AG04449 (cell line): ENCODE measurements at places on chromosomes 16 and 17.

DNA sequence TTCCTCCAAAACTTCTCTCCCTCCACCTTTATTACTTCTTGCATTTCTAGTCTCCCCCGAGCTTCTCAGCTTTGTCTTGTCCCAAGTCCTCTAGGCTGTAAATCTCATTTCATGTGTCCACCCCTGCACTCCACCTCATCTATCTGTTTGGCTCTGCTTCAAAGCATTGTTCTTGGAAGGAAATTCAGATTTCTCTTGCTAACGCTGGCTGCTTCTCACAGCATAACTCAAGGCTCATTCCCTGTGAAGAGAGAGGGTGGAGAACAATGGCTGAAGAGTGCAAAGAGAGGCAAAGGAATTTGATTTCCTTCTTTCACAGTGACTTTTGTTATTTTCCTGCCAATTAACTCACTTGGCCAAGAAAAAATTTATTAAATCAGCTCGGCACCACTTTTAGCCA lies 476.5 kb downstream of the TMEM114 start:
- DNase-seq = no peak

DNA sequence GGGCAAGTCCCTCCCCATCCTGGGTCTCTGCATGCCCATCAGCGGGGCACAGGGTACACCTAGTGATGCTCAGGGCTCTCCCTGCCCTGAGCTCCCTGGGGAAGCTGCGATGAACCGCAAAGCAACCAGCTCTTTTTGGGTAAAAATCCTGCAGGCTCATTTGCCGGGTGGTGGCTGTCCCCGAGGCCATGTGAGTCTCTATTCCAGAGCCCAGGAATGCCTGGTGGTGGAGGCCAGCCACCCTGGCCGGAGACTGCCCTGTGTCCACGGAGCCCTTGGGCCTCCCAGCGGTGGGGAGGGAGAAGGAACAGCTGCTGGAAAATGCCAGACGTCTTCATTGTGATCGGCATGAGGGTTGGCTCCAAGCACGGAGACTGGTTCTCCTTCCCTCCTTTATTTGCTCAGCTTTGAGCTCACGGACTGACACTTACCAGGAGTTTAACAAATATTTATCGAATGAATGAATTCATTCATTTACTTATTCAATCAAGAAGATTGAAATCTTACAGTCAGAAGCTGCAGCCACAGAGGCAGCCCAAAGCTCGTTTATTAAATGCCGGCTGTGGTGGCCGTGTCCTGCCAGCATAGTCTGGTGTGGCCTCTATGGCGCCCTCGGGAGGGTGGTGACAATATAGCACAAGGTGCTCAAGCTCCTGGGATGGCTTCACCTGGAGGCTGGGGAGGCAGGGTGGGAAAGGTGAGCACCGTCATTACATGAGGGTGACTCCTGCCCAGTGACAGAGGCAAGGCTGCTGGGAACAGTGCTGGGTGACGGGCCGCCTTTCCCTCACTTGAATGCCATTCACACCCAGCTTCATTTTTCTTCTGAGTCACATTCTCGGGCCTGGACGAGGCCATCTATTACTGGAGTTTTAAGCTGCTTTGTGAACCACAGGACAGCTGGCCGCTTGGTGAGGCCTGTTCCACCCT lies 31.1 kb upstream of the JPH3 start:
- DNase-seq = no peak

- DNase-seq = no peak
These were observed 16.7 kb downstream of the NGFR start for GRCh38 chr17:49511810-49512209.

DNA sequence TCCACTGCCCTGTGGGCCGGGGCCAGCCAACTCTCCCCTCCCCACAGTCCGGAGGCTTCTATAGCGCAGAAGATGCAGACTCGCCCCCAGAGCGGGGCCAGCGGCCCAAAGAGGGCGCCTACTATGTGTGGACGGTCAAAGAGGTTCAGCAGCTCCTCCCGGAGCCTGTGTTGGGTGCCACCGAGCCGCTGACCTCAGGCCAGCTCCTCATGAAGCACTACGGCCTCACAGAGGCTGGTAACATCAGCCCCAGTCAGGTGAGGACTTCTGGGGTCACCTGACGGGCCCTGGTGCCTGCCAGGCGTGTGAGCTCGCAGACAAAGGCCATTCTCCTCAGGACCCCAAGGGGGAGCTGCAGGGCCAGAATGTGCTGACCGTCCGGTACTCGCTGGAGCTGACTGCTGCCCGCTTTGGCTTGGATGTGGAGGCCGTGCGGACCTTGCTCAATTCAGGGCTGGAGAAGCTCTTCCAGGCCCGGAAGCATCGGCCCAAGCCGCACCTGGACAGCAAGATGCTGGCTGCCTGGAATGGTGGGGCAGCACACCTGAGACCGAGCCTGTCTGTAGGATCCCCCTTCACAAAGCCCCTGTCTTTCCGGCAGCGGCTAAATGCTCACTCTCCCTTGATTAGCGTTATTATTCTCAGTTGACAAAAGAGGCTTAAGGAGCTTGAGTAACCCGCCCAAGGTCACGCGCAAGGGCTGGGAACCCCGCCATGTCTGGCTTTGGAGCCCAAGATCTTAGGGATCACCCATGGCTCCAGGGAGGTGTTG lies 3.9 kb downstream of the SPATA20 start:
- DNase-seq = peak; percentile 29

- no peak for DNase-seq
These were observed 20.4 kb downstream of the COTL1 start for GRCh38 chr16:84597528-84597896.

DNA sequence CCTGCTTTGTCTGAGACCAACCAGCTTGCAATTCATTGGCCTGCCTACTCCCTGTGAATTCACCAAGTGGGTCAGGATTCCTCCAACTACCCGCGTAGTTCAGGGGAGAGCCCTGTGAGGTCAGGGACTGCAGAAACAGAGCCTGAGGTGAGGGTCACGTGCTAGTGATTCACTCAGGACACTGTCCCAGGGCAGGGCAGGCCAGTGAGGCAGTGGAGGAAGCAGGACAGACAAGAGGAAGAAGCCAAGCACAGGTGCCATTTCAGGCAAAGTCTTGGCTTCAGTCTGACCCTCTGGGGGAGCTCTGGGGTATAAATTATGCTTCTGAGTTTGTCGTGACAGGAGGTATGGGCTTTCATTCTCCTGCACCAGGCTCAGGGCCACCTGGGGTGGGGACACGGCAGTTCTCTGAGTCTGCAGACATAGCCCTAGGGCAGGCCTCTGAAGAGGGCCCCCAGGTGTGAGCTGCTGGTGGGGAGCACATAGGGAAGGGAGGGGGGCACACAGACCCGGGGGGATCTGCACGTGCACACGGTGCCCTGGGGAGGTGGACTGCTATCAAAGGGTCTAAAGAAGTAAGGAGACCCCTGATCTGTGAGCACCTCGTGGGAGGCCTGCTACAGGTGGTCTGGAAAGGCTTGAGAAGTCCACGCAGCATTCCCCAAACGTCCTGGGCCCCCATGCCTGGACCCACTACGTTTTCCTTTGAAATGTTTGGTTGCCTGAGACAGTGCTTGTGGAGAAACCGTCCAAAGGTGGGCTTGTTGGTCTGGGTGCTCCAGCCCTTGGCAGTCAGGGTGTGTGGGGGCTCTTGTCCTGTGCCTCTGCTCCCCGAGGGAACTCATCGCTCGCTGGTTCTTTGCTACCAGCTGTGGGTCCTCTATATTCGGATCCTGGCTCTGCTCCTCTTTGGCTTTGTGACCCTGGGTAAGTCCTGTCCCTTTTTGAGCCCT lies 46.4 kb downstream of the NKD1 start:
- no peak for DNase-seq

DNA sequence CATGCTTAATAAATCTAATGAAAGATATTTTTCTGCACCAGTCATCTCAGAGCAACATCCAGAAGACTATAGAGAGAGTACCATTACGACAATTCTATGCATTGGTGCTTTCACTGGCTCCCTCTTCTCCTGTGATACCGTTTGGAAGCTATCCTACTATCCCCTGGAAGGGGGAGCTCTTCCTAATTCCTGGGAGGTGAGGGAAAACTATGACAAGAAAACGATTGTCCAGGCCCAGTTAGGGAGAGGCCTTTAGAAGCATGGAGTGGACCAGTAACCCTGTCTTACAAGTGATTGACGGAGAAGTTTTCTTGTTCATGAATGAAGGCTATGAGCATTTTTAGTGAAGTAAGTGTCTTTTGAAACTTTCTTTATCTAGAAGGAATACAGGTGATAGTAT lies 150.2 kb downstream of the TANC2 start:
- no peak for DNase-seq

GRCh38 chr17:28634206-28634865 lies 10.6 kb downstream of the BLTP2 start:
- DNase-seq = no peak

DNA sequence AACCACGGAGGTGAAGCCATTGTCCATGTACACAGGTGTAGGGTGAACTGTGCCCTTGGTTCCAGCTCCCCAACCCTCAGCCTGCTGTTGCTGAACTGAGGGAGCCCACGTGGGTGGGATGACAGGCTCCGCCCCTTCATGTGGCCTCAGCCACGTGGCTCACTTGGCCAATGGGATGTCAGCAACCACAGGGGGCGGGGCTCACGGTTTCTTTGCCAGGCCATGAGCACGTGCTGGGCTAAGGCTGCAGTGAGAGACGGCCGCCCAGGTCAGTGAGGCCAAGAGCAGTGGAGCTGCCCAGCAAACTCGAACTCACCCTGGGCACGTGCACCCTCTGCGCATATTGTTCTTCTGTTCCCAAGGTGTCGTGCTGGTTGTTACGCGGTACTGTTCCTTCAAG lies 282.6 kb downstream of the IRF8 start:
- DNase-seq = no peak

DNA sequence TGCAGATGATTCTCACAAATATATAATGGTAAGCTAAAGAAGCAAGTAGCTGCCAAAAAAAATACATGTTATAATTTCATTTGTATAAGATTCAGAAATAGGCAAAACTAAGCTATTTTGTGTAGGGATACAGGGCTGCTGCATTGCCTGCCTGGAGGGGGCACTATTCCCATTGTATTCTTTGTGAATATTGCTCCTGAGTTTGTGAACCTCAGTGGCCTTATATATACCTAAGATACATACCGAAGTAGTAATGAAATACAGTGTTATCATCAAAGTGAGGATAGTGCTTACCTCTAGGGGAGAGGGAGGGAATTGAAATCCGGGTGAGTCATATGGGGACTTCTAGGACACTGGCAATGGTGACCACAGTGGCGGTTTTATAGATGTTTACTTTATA lies 53.5 kb downstream of the C17orf58 start:
- no peak for DNase-seq

- no peak for DNase-seq
These were observed 692 bp upstream of the SOCS1 start for GRCh38 chr16:11256661-11257130.

DNA sequence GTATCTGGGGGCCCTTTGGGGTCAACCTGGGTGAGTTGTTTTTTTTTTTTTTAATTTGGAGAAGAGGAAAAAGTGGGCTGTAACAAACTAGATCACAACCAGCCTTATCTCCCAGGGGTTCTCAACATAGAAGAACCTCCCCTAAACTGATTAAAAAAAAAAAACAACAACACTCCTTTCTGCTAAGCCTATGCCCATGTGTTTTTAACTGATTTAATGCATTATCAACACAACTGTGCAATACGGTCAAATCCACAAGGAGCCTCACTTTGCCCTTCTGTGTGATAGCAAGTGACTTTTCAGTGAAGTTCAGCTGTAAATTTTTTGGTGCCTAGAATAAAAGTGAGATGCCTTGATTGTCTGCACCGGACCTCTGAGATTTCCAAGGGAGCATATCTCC lies 646 bp downstream of the MYH11 start:
- DNase-seq = no peak

DNA sequence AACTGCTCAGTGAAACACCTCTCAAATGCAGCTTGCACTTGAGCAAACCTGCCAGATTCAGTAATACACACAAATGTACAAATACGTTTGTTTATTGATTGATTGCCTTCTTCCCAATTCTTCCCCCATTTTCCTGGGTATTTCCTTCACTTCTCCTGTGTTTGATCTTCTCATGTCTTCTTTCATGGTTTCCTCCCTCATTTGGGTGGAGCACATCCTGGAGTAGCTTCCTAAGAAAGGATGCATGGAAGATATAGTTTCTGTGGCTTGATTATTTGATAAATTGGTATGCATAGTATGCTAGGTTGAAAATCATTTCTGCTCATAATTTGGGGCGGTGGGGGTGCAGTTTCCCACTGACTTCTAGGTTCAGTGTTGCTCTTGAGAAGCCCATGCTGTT lies 28.8 kb downstream of the JPH3 start:
- no peak for DNase-seq

- DNase-seq = no peak
These were observed 16.1 kb downstream of the KCNJ16 start for GRCh38 chr17:70091005-70091568.

- no peak for DNase-seq
These were observed at the start of gene ACAP1 for GRCh38 chr17:7336240-7337175. Gene ACAP1 (plus strand): TSS chr17:7336529. CDS start chr17:7336735, 206 bp downstream.

GRCh38 chr16:66511602-66512271 lies 38.2 kb downstream of the TK2 start:
- DNase-seq = no peak

DNA sequence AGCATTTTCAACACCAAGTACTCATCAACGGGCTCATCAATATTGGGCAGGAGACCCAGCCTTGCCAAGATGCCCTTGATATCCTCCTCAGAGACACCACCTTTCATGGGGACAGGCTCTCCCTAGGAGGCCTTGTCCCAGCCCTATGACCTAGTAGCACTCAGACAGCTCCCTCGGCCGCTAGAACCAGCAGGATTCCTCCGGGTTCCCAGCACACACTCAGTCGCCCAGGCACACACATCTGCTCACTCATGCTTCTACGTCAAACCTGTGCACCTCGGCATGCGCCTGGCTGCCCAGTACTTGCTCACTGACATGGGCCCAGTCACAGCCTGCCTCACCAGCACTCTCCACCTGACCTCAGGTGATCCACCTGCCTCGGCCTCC lies 17.0 kb downstream of the SRCIN1 start:
- DNase-seq = no peak

DNA sequence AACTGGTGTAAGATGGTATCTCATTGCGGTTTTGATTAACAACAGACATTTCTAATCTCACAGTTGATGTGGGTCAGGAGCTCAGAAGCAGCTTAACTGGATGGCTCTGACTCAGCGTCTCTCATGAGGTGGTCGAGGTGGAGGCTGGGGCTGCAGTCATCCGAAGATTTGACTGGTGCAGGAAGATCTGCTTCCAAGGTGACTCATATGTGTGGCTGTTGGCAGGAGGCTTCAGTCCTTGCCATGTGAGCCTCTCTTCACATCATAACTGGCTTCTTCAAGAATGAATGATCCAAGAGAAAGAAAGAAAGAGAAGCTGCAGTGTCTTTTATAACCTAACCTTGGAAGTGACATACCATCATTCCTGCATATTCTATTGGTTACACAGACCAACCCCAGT lies 376.1 kb downstream of the SEC14L1 start:
- no peak for DNase-seq
